ENCODE measurements at places on chromosomes 6 and 20. TPM values are rescaled to one million over a fixed set of nuclear protein-coding genes. Genes with fewer than 3 reads are reported as not detected.

The HSPA12B gene
- 0.48 TPM for total RNA-seq

The ULBP3 gene
- total RNA-seq = 4.0 TPM

The HLA-DOA gene
- total RNA-seq = not detected

The UBD gene
- 0.56 TPM for total RNA-seq

The PAQR8 gene
- 1.1 TPM for total RNA-seq

The CD2AP gene
- 14.0 TPM for total RNA-seq

The ZBP1 gene
- total RNA-seq = 0.07 TPM

The RRAGD gene
- total RNA-seq = 3.1 TPM

The CLPSL1 gene
- total RNA-seq = not detected

The LIN28B gene
- total RNA-seq = 1.8 TPM

The CASS4 gene
- 0.09 TPM for total RNA-seq

The TCF19 gene
- total RNA-seq = 13.2 TPM

The C6orf15 gene
- total RNA-seq = not detected

The DAAM2 gene
- not detected for total RNA-seq

Measured in A549 treated with CpdA at 1 μM for 4 hours (cell line).